Activated B cell treated with CpG ODN at 0.5 μM for 24 hours (primary cell): ENCODE measurements at places on chromosomes 1 and 21. TPM values are rescaled to one million over a fixed set of nuclear protein-coding genes. Genes with fewer than 3 reads are reported as not detected.

DNA sequence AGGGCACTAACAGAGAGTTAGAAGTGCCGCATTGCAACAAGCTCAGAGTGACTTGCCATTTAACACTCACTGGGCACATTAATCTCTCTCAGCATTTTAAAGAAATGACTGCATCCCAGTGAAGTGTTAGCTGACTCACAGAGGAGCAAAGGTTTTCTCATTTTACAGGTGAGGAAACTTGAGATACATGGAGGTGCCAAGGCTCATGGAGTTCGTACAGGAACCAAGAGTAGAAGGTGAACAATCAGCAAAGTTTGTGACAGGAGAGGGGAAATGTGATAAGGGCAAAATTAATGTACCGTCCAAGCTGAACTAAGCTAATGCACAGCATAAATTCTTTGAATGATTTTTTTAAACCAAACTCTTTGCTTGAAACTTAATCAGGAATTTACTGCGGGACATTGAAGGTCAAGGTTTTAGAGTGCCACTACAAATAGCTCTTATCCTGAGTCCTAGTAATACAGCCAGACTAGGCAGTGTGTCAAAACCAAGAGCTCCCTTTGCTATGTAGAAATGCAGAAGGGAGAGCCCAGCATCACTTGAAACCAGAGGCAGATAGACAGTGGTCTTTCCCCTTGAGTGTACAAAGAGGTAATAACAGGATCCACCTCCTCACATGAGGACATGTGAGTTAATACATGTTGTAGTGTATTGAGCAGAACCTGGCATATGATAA lies 22.4 kb upstream of the NTPCR start:
- DNase-seq, result no peak

DNA sequence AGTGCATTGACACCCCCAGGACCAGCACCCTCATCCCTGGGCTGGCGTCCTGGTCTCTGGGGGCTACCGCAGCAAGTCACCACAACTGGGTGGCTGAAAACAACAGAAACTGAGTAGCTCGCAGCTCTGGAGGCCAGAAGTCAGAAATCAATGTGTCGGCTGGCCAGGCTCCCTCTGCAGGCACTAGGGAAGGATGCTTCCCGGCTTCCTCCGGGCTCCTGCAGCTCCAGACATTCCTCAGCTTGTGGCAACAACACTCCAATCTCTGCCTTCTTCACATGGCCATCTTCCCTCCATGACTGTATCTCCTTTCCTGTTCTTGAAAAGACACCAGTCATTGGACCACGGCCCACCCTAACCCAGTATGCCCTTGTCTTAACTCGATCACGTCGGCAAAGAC lies 224.2 kb downstream of the NPHP4 start:
- no peak for DNase-seq

- no peak for DNase-seq
These were observed 40.3 kb downstream of the CD247 start for GRCh38 chr1:167477986-167478385.

FMO2 gene
- not detected in 2 replicates for total RNA-seq

GRCh38 chr1:211352465-211352864 lies 25.8 kb downstream of the TRAF5 start:
- DNase-seq, result no peak

- no peak for DNase-seq
These were observed 48.2 kb downstream of the SYT2 start for GRCh38 chr1:202662081-202662480.

DNA sequence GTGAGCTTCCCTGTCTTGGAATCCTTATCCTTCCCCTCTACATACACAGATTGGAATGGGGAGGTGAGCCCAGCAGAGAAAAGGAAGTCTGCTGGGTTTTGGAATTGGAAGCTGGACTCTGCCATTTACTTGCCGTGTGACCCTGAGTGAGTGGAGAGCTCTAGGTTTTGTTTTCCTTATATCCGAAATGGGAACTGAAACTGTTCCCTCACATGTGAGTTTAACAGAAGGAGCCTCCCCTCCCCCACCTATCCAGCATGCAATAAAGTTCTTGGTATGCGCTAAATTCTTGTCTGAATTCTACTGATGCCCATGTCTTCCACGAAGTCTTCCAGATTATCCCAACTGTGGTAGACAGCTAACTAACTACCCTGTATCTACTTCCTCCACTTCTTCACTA lies 58.7 kb downstream of the NENF start:
- no peak for DNase-seq

- DNase-seq, result no peak
These were observed 118.8 kb downstream of the PTBP2 start for GRCh38 chr1:96840396-96840795.

VASH2 gene
- 0.07 and 0.17 TPM in 2 replicates for total RNA-seq

- no peak for DNase-seq
These were observed 5.1 kb upstream of the OLIG1 start for GRCh38 chr21:33064623-33065390.

- DNase-seq, result no peak
These were observed 4.3 kb upstream of the CSF1 start for GRCh38 chr1:109906160-109906838.

- no peak for DNase-seq
These were observed 94.7 kb upstream of the GADD45A start for GRCh38 chr1:67590329-67590728.

- DNase-seq, result no peak
These were observed 40.9 kb downstream of the LRP8 start for GRCh38 chr1:53286955-53287354.

DNA sequence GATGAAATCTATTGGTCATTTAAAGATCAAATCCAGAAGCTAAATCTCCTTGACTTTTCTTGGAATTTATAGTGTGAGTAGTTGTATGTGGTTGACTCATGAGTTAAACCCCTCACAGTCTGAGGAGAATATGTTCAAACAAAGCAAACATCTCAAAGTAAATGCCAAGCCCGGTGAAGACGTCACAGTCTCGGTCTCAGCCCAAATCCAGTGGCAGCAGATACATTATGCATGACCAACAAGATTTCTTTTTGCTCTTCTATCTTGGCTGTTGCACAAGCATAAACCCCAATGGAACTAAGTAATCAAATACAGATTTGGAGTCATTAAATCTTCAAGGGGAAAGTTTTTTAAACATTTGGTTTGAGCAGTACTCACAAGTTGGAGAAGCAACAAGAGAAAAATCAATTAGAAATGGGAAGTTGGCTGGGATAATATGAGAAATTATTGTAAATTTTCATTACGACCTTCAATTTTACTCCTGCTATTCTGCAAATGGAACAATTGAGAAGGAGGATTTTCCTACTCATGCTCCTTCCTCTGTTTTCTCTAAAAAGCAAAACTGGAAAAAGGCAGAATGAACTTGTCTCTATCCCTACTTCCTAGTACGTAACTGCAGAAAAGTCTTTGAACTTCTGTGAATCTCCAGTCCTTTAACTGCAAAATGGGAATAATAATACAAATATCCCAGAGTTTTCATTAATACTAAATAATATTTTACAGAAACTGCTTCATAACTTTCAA lies 575.8 kb downstream of the NUF2 start:
- DNase-seq, result no peak

GRCh38 chr1:40720493-40720892 lies 29.0 kb downstream of the NFYC start:
- DNase-seq, result no peak
